ENCODE measurements at places on chromosomes 2 and 18.

- DNase-seq = no peak
Measured at GRCh38 chr2:175309799-175310198, 128.3 kb upstream of the ATP5MC3 start.

DNA sequence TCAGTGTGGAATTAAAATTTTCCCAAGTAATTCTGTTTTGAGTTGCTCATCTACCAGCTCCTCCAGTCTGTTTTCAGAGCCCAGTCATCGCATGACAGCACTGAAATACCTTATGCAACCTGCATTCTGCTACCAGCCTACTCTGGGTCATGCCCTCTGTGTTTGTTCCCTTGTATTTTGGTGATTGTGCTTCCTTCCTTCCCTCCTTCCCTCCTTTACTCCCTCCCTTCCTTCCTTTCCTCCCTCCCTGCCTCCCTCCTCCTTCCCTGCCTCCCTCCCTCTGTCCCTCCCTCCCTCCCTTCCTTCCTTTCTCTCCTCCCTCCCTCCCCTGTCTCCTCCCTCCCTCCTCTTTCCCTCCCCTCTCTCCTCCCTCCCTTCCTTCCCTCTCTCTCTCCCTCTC is 289.6 kb downstream of the CDH2 start:
- DNase-seq = no peak

GRCh38 chr2:174688079-174688478 is 76.2 kb downstream of the CHRNA1 start:
- no peak for DNase-seq

DNA sequence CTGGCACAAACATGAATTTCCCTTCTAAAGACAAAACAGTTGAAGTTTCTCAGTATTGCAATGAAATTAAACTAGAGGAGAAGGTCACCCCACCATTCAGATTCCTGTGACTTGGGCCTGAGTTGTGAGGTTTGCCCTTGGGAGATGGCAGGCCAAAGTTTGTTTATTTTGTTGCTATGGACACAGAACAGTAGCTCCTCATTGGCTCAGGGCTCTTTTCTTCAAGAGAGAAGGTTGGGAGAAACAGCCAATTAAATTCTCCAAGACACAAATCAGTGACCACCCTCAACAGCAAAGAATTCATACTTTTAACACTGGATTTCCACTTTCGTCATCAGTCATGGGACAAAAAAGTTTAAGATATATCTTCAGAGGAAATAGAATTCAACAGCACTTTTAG is at the start of gene FLACC1:
FLACC1 (minus strand) TSS at position 125 of the 400 bp plus-strand sequence. CDS start 5,941 bp downstream, outside the sequence.
- DNase-seq = no peak

DNA sequence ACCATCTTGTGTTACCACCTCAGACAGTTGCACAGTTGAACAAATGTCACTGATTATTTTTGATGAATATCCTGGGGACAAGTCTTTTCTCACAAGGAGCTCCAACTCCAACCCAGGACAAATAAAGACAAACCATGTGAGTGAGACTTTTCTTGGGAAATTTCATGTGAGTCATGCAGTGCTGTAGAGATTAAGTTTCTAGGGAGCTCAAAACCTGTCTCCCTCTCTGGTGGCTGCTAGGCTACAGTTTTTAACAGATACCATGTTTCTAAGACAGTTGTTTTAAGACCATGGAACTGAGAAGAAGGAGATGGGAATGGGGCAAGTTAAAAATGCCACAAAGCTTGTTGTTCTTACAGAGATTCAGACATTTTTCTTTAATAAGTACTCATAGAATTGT is 255.5 kb downstream of the RIT2 start:
- no peak for DNase-seq

DNA sequence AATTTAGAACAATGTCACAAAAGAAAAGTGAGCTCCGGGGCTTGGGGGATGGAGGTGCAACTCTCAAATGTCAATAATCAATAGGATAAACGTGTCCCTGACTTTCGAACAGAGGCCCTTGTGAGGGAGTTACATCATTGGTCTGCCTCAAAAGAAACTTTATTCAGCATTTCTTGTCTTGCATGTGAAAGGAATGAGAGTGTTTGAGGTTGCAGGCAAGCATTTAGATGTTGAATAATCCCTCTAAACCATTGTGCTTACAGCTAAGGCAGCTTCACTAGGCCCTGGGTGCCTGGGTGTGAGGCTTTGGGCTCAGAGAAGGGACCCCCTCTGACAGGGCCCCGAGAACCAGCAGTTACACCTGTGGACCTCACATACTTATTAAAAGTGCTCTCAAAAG is 28.6 kb upstream of the FHL2 start:
- DNase-seq = no peak

DNA sequence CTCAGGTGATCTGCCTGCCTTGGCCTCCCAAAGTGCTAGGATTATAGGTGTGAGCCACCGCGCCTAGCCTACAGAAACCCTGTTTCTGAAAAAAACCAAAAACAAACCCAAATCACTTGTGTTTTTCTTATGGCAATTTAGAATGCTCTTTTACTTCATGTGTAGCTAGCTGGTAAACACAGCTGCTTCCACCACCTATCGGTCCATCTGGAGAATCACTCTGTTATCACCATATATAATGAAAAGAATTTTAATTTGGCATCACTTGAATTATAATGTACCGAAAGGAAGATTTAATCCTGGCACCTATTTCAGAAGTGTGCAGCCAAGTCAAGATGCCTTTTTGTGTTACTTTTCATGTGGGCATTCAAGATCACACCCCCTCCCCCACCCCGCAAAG is 86.5 kb upstream of the ITGB6 start:
- no peak for DNase-seq

DNA sequence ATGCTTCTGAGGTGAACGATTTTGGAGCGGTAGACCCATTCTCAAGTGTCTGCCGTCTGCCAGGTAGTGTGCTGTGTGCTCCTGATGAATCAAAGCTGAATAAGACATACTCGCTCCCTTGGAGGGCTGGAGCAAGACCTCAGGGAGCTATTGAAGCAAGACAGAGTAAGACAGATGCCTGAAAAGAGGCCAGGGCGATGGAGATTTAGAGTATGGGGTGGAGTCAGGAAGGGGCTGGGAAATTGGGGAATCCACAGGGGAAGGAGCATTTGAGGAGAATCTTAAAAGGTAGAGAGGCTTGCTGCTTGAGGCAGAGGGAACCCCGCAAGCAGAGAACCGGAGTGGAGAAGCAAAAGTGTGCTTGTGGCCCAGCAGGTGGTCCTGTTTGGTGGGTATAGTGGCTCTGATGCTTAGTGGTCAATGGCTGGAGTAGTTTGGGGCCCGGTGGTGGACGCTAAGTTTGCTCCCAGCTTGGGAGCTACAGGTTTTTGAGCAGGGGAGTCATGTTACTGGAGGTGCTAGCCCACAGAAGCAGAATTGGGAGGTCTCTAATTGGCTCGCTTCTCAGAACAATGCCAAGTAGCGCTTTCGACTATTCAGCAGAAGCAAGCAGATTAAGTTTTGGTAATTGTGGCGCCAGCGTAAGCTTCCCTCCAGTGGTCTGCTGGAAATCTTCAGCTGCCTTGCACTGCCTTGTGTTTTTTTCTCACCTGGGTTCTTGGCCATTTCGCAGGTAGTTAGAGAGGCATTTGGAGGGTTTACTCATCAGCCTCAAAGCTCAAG is 2.0 kb downstream of the CNNM4 start:
- no peak for DNase-seq

DNA sequence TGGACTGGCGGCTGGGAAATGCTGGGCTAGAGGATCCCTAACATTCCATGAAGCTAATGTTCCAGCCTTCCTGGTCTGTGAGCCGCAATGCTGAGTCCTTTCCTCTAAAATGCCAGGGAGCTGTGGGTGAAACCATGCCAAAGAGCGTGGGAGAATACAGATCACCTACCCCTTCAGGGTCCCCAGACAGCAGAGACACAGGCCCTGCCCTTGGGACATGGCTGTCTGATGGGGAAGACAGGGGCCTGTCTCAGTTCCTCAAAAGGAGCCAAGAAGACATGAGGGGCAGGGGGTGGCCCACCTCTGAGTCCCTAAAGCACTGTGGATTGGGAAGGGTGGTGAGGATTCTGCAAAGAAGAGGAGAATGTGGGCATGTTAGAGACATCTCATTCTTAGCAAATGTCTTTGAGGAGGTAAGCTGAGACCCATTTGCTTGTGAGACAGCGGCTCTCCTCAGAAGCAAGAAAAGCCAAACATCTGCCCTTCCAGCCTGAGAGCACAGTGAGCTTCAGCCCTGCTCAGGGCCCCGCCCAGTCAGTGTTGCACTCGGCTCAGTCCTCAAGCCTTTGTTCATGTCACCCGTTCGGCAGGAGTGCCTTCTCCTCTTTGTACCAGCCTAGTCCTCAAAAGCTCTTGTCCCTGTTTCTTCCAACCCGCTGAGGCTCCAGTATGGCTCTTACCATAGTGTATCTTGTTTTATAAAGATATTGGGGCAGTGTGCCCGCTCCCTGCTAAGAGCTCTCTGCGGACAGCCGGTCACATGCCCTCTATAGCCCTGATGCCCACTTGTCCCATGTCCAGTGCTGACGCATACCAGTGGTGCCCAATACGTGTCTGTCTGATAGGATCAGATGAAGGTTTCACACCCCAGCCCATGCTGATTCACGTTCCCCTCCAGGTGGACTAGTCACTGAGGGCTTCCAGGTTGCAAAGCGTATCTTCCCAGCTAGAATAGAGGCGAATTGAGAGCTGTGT is 286.2 kb downstream of the CYP26B1 start:
- DNase-seq = no peak

- DNase-seq = no peak
Measured at GRCh38 chr18:12455496-12455895, 47.8 kb downstream of the PRELID3A start.

- DNase-seq = no peak
Measured at GRCh38 chr2:241092677-241093076, 9.4 kb downstream of the MTERF4 start.

- no peak for DNase-seq
Measured at GRCh38 chr2:214946949-214947348, 137.5 kb upstream of the BARD1 start.
